Nephron progenitor cell (in vitro differentiated cells): ENCODE measurements at places on chromosomes 1 and 21.

DNA sequence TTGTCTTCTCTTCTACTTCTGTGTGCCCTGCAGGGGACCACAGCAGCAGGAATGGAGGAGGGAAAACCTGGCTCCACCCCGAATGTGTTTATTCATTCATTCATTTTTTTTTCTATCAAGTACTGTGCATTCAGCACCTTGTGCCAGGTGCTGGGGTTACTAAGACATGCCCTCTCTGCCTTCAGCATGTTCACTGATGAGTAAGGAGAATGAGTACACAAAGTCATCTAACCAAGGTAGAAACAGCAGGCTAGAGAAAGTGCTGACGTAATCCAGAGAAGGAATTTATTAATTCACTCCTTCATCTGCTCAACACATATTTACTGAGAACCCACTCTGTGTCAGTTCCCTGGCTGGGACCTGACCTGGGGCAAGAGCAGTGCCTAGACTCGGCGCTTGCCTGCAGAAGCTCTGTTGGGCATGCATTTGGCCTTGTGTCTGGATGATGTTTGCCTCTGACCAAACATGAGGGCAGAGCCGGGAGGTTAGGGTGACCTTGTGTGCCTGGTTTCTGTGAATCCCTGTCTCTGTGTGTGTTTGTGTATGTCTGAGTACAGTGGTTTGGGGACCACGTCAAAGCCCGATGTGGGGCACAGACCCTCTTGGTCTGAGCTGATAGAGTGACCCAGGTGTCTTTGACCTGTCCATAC lies 3.3 kb upstream of the MYOG start:
- H3K27ac ChIP-seq = no peak overlapping the region
- H3K36me3 ChIP-seq = no peaks in the 10 kb centered on the region
- peaks cover 15% of the 10 kb centered on the region for H3K27me3 ChIP-seq
- DNase-seq = no peak

DNA sequence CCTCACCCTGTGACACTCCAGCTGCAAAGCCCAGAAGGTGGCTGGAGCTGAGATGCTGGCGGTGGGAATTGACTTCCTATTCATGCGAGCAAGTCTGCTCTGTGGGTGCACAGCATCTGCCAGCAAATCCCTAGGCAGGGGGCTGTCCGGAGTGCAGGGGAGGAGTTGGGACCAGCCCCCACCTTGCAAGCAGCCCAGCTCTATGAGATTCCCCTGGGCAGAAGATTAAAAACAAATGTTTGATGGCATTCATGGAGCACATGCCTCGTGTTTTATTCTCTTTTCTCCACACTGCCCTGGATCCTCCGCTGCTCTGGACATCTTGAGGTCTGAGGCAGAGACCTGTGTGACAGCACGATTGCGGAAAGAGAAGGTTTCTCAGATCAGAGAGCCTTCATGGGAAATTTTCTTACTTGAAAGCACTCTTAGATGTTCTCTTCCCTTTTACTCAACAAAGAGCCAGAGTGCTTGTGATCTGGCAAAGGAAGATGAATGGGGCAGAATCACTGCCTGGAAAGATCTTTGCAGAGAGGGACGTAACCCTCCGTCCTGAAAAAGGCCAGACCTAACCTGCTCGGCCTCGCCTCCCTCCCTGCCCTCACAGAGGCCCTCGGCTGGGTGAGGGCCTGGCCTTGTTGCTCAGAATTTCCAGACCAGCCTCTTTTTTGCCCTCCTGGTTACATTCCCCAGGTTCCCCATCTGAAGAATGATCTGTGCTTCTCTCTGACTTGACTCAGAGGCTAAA lies 597.1 kb downstream of the KIF26B start:
- H3K4me3 ChIP-seq = no peak overlapping the region
- H3K27ac ChIP-seq = peak overlapping the region; percentile 84
- H3K4me1 ChIP-seq = peaks cover 37% of the 10 kb centered on the region
- peak; percentile 21 for DNase-seq

GRCh38 chr1:241499910-241500309 lies 19.6 kb downstream of the FH start:
- H3K4me3 ChIP-seq = no peak overlapping the region
- H3K4me1 ChIP-seq = no peaks in the 10 kb centered on the region
- H3K36me3 ChIP-seq = peaks cover 45% of the 10 kb centered on the region
- H3K27ac ChIP-seq = no peak overlapping the region
- H3K27me3 ChIP-seq = no peaks in the 10 kb centered on the region

- H3K27ac ChIP-seq = no peak overlapping the region
- H3K4me3 ChIP-seq = no peak overlapping the region
- H3K27me3 ChIP-seq = peaks cover 3% of the 10 kb centered on the region
- DNase-seq = no peak
These were observed 91.2 kb upstream of the JUN start for GRCh38 chr1:58874757-58875755.

GRCh38 chr1:42150651-42151050 lies 2.6 kb upstream of the GUCA2B start:
- no peaks in the 10 kb centered on the region for H3K4me1 ChIP-seq
- no peak overlapping the region for H3K4me3 ChIP-seq

- no peak overlapping the region for H3K4me3 ChIP-seq
- DNase-seq = no peak
- no peaks in the 10 kb centered on the region for H3K36me3 ChIP-seq
- no peaks in the 10 kb centered on the region for H3K4me1 ChIP-seq
- H3K27me3 ChIP-seq = no peaks in the 10 kb centered on the region
These were observed 408.3 kb upstream of the NR5A2 start for GRCh38 chr1:199619223-199619622.

- no peaks in the 10 kb centered on the region for H3K27me3 ChIP-seq
- H3K27ac ChIP-seq = no peak overlapping the region
- peaks cover 67% of the 10 kb centered on the region for H3K36me3 ChIP-seq
- no peak for DNase-seq
- no peaks in the 10 kb centered on the region for H3K4me1 ChIP-seq
These were observed 21.3 kb downstream of the RBM15 start for GRCh38 chr1:110360431-110360830.

DNA sequence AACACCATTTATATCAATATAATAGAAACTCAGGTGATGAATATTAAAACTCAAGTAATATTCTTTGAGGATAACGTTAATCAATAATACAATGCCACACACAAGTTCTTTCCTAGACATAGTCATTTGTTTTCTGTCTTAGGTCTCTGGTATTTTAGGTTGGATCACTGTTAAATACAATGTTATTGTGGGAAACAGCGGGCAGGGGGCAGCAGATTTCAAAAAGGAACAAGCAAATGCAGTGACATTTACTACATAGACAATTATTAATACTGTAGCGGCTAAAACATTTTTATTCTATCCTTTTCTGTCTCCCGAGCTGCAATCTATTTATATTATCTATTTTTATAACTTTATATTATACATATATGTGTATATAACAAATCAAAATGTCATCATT lies 186.4 kb upstream of the ZNHIT6 start:
- H3K27me3 ChIP-seq = no peaks in the 10 kb centered on the region
- no peaks in the 10 kb centered on the region for H3K36me3 ChIP-seq

- no peak for DNase-seq
- H3K27me3 ChIP-seq = no peaks in the 10 kb centered on the region
- no peak overlapping the region for H3K27ac ChIP-seq
These were observed 7.1 kb upstream of the RGS18 start for GRCh38 chr1:192151176-192151575.

DNA sequence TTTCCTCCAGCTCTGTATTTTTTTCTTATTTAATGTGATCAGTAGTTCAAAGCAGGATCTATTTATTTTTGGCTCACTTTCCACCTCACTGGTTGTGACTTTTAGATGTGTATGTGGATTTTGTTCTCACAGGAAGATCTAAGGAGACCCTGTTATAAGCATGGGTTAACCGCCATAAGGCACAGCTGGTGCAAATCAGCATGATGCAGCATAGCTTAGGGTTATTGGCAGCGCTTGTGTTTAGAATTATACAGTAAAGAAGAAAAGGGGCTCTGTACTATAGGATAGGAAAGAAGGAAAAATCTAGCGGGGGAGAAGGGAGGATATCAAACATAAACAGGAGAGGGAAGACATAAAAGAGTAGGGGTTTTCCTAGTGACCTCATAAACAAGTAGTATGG lies 26.9 kb upstream of the RGL1 start:
- H3K27ac ChIP-seq = no peak overlapping the region
- no peak for DNase-seq
- peaks cover 7% of the 10 kb centered on the region for H3K4me1 ChIP-seq
- no peak overlapping the region for H3K4me3 ChIP-seq

GRCh38 chr1:32182060-32182459 lies 2.6 kb downstream of the TXLNA start:
- H3K27me3 ChIP-seq = no peaks in the 10 kb centered on the region
- H3K4me3 ChIP-seq = peak overlapping the region; percentile 5
- peaks cover 36% of the 10 kb centered on the region for H3K4me1 ChIP-seq

DNA sequence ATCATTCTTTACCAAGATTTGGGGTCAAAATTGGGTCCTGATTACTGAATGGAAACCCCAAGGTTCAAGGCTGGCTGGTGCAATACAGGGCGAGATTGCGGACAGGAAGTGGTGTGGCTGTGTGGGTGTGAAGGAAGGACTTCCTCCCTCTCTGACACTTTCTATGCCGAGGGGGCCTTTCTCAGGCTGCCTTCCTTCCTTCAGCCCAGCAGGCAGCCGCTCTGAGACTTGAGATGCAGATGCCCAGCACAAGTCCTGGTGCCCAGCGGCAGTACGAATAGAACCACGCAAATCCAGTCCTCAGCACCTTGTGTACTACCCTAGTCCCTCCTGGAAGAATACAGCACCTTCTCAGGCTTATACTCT lies 16.3 kb downstream of the BATF3 start:
- no peaks in the 10 kb centered on the region for H3K36me3 ChIP-seq
- DNase-seq = no peak
- H3K4me1 ChIP-seq = peaks cover 9% of the 10 kb centered on the region
- peaks cover 7% of the 10 kb centered on the region for H3K27me3 ChIP-seq

DNA sequence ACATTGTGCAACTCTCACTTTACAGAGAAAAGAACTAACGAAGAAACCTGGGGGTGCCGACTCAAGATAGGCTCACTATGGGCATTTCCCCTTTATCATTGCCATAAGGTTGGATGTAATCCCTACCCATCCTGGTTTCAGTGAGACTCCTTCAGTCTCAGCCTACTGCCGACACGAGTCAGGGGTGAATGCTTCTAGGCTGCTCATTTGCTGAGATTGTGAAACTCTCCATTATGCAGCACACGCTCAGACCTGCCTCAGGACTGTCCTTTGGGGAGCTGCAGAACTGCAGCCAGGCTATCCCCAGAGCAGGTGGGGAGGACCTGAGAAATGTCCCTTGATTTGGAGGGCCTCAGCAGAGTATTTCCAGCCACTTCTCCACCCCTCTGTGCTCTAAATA lies 22.2 kb downstream of the TSHB start:
- no peak overlapping the region for H3K27ac ChIP-seq
- DNase-seq = no peak
- H3K4me1 ChIP-seq = no peaks in the 10 kb centered on the region
- peaks cover 6% of the 10 kb centered on the region for H3K36me3 ChIP-seq
- H3K27me3 ChIP-seq = no peaks in the 10 kb centered on the region

DNA sequence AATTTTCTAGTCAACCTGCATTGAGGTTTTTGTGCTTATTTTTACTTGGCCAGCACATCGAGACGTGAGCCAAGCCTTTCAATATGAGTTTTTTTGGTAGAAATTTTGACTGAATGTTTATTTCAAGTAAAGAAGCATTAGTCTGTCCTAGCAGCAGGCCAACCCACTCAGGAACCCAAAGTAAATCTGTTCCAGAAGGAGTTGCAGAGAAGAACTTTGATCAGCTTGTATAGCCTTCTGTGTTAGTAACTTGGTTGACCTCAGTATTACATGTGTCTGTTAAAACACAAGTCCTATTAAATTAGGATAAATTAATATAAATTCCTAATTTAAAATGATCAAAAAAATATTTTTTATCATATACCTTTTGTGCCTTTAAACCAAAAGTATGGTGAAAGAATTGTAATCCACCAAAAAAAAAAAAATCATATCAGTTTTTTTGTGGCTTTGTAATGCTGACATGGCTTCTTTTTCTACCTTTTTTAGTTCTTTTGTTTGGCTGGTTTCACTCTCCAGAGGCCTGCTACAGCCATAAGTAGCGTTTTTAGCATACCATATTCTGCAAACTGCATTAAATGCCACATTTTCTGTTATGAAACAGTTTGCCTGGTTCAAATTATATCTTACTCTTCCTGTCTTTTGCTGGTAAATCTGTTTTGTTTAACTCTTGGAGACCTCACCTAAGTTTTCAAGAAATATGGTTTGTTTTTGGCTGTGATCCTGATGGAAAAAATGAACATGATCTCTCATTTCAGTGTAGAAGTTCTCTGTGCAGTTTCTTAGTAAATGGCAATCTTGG lies 39.5 kb downstream of the ATF6 start:
- no peaks in the 10 kb centered on the region for H3K27me3 ChIP-seq
- peaks cover 56% of the 10 kb centered on the region for H3K36me3 ChIP-seq
- no peak for DNase-seq
- no peak overlapping the region for H3K27ac ChIP-seq
- peaks cover 4% of the 10 kb centered on the region for H3K4me1 ChIP-seq

GRCh38 chr1:183246436-183246835 lies 60.4 kb downstream of the LAMC2 start:
- DNase-seq = no peak
- H3K4me3 ChIP-seq = no peak overlapping the region
- H3K27me3 ChIP-seq = peaks cover 12% of the 10 kb centered on the region
- H3K27ac ChIP-seq = no peak overlapping the region

DNA sequence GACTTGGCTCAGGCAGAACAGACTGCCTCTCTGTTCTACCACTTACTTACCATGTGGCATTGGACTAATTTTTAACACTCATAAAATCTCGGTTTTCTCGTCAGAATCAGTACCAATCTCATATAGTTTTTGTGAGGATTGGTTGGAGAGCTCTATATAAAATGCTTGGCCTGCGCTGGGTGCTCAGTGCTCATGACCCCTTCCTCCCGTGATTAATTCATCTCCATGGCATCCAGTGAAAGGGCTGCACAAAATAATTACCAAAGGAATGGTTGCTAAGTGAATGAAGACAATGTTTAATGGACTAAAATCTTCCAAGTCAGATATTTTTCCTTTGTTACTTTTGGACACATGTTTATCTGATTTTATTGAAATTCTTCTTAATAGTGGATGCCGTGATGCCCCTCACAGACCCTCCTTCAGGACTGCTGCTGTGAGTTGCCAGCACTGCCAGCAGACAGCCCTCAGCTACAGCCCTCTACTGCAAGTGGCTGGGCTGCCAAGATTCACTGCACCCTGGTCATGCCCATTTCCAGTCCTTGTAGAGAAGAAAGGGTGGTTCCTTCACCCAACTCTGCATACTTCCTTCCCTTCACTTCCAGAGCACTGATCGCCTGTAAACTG lies 436.5 kb downstream of the LMO4 start:
- H3K4me1 ChIP-seq = peaks cover 8% of the 10 kb centered on the region
- H3K27ac ChIP-seq = no peak overlapping the region
- DNase-seq = no peak
- H3K4me3 ChIP-seq = no peak overlapping the region

DNA sequence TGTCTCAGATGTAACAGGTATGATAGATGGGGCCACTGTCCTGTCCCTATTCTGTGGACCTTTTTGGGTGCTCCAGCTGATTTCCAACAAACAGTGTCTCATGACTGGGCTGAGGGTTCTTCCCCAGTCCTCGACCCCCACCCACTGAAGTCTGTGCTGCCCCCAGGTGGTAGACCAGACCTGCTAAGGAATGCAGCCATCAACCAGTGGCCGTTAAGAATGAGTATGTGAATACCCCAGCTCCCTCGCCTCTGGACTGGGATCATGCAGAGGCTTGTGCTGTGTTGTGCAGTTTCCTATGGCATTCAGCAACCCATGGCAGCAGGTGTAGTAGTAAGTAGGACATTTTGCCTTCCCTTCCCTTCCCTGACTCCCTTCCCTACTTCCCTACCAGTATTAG lies 183.1 kb upstream of the KAZN start:
- no peak overlapping the region for H3K4me3 ChIP-seq
- peaks cover 2% of the 10 kb centered on the region for H3K27me3 ChIP-seq
- no peak overlapping the region for H3K27ac ChIP-seq
- peak; percentile 20 for DNase-seq
